ENCODE measurements at places on chromosomes 6 and 20. TPM values are rescaled to one million over a fixed set of nuclear protein-coding genes. Genes with fewer than 3 reads are reported as not detected.

DNA sequence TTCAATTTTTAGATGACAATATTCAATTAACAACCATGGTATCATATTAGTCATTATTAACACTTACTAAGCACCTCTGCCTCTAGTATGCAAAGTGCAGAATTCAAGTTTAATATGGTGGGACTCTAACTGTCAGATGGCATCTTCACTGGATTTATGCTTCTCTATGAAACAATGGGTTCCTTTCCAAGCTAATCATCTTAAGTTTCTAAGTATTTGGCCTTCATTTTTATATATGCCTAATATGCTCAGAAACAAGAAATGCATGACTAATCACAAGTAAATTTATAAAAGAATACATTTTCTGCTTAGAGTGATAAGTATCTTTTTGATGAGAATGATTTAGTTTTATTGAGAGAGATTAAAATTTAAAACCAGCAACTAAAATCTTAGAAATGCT lies 144.7 kb downstream of the HIVEP2 start:
- no peak for DNase-seq

RIPPLY2 gene
- not detected for total RNA-seq

LRRC73 gene
- total RNA-seq: not detected

DNA sequence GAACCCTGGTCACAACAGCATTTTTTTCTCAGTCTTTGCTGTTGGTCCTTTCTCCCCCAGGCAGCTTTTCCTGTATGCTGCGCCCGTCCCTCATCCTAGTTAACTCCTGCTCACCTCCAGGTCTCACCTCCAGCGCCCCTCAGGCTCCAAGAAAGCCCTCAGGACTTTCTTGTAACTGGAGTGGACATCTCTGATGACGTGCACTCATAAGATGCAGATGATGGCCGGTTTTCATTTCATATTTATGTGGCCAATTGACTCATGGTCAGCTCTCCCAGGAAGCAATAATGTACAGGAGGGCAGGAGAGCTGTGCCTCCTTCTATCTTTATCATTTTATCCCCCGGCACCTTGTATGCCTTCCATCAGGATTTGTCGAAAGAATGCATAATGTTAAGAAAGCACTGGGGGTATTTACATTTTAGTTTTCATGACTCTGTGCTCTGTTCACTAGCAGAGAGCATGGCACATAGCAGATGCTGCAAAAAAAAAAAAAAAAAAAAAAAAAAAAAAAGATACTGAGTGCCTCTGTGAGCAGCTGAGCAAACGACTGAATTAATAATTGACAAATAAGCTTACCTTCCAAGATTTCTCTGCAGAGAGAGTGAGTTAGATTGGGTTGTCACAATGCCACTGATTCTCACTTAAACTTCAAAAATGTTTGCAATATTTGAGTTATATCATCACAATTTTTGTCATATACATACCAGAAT lies 170.2 kb downstream of the DOK5 start:
- no peak for DNase-seq

- no peak for DNase-seq
These were observed 156.9 kb downstream of the ASCC3 start for GRCh38 chr6:100724222-100724621.

Measured in T-cell (primary cell).